Activated CD4-positive, CD25-positive, alpha-beta regulatory T cell treated with anti-CD3 and anti-CD28 coated beads, Interleukin-2, amount 50 U/mL, for 24 hours (primary cell): ENCODE measurements at places on chromosomes 11 and 22.

DNA sequence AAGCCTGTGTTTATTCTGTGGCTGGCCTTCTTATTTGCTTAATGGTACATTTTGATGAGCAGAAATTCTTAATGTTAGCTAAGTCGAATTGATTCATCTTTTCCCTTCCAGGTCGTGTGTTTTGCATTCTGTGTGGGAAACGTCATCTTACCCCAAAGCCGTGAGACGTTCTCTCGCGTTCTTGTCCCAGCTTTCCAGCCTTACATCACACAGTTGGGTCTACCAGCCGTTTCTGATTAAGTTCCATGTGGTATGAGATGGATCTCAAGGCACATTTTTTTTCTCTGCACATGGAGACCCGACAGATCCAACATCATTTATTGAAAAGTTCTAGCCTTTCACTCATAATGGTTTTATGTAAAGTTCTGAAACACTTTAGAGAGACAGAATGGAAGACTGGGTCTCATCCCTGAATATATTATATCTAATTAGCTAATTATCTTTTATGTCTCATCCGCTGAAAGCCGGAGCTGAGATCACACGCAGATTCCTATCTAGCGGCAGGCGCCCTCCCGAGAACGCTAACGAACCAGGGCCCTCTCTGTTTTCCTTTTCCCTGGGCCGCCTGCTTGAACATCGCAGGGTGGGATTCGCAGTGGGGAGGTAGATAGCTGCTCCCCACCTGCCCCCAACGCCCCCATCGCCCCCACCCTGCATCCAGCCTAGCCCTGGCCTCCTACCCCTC is 1162.2 kb downstream of the BRD1 start:
- ATAC-seq, result no peak

GRCh38 chr11:27718863-27719545 is 18.7 kb upstream of the BDNF start:
- ATAC-seq, result no peak

- no peak for ATAC-seq
Measured at GRCh38 chr22:37564111-37564711, 3.9 kb downstream of the CDC42EP1 start.

DNA sequence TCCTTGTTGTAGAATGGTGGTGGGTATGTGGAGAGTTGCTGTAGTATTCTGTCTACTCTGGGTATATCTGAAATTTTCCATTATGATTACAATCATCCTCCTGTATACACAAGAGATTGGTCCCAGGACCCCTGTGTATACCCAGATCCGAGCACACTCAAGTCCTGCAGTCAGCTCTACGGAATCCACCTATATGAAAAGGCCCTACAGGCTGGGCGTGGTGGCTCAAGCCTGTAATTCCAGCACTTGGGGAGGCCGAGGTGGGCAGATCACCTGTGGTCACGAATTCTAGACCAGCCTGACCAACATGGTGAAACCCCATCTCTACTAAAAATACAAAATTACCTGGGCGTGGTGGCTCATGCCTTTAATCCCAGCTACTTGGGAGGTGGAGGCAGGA is 17.2 kb downstream of the PARVA start:
- ATAC-seq, result no peak

DNA sequence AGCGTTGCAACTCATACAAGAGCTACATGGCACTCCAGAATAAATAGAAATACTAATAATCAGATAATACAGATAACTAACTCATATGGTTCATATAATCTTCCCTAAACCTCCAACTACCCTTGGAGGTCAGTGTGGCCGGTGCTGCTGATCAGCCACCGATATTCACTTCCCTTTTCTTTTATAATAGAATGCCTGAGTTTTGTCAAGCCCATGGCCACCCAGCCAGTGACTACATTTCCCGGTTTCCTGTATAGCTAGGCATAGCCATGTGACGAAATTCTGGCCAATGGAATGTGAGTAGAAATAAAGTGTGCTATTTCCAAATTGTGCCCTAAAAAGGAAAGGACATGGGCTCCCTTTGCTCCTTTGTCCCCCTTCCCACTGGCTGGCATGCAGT is 5.9 kb upstream of the CAT start:
- ATAC-seq, result no peak
